ENCODE measurements at places on chromosomes 16 and 17. TPM values are rescaled to one million over a fixed set of nuclear protein-coding genes. Genes with fewer than 3 reads are reported as not detected.

ZNF771 gene
- total RNA-seq: 11.0 TPM

ZNF232 gene
- 4.7 TPM for total RNA-seq

CIITA gene
- total RNA-seq: 0.95 TPM

PARD6A gene
- total RNA-seq: 3.1 TPM

KRT14 gene
- total RNA-seq: not detected

PTX4 gene
- total RNA-seq: not detected

GNGT2 gene
- 1.3 TPM for total RNA-seq

MT1A gene
- total RNA-seq: 161 TPM

ICAM2 gene
- 16.1 TPM for total RNA-seq

ASIC2 gene
- not detected for total RNA-seq

HNF1B gene
- total RNA-seq: 6.8 TPM

KCNH6 gene
- total RNA-seq: not detected

GGA3 gene
- 16.1 TPM for total RNA-seq

SLC13A2 gene
- total RNA-seq: 0.22 TPM

HAP1 gene
- not detected for total RNA-seq

KRTAP2-2 gene
- not detected for total RNA-seq

GLTPD2 gene
- 58.1 TPM for total RNA-seq

ZNF750 gene
- not detected for total RNA-seq

ZP2 gene
- not detected for total RNA-seq

KRTAP4-1 gene
- not detected for total RNA-seq

TP53TG3F gene
- not detected for total RNA-seq

ST3GAL2 gene
- 16.7 TPM for total RNA-seq

IKZF3 gene
- total RNA-seq: 1.1 TPM

KRTAP4-5 gene
- not detected for total RNA-seq

PRSS33 gene
- total RNA-seq: not detected

CD300E gene
- total RNA-seq: 0.56 TPM

C17orf50 gene
- not detected for total RNA-seq

AIPL1 gene
- total RNA-seq: not detected

HES7 gene
- total RNA-seq: not detected

PRR29 gene
- total RNA-seq: 0.12 TPM

ELP5 gene
- total RNA-seq: 20.0 TPM

CBX2 gene
- 1.2 TPM for total RNA-seq

KCNH4 gene
- total RNA-seq: not detected

CACNG1 gene
- not detected for total RNA-seq

CAMTA2 gene
- total RNA-seq: 15.3 TPM

CD2BP2 gene
- total RNA-seq: 14.8 TPM
